ENCODE measurements at places on chromosomes 11 and 22.
A peak's percentile ranks its signal among the peaks of the same experiment; 100 is the strongest.

DNA sequence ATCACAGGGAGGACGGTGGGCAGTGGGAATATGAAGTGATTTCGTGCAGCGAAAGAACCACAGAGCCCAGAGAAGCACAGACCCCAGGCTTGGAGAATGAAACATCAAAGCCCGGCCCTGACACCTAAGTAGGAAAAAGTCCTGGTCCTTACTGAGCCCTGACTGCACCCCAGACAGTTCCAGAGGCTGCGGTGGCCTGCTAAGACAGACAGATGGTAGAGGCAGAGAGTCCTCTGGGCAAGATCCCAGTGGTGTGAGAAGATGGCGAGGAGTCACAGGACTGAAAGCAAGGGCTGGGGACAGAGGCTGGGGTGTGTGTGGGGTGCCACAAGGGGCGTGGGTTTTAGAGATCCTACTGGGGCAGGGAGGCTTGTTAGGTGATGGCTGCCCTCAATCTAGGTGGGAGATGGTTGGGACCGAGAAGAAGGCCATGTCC is 3.7 kb downstream of the CBX6 start:
- no peak for DNase-seq

DNA sequence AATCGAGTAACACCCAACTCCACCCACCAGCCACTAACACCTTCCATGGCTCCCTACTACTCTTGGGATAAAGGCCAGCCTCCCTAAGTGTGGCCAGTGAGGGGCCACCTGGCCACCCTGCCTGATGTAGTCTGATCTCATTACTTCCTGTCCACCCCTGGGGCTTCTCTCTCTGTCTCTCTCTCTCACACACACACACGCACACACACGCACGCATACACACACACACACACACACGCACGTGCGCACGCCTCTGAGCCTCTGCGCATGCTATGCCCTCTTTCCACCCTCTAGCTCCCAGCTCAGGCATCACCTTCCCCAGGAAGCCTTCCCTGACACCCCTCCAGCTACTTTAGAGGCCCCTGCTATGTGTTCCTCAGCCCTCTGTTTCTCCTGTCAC is 3.9 kb downstream of the MFNG start:
- no peak for DNase-seq

GRCh38 chr22:29016067-29016938 is 45.3 kb downstream of the C22orf31 start:
- no peak for DNase-seq

DNA sequence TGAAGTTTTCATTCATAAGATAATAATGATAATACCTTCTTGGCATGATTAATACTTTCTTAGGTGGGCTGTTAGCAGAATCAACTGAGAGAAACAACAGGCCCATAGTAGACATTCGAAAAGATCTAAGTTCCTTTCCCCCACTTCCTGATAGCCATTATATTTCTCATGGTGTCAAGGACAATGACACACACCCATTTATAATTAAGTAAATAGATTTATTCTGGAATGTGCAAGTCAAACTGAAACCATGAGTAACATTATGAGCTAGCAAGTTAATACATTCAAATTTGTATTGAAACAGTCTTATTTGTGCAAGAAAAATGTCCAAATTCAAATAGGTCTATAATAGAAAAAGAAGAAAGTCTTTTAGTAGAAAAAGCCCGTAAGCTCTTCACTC is 301.1 kb downstream of the GUCY1A2 start:
- DNase-seq, result no peak

DNA sequence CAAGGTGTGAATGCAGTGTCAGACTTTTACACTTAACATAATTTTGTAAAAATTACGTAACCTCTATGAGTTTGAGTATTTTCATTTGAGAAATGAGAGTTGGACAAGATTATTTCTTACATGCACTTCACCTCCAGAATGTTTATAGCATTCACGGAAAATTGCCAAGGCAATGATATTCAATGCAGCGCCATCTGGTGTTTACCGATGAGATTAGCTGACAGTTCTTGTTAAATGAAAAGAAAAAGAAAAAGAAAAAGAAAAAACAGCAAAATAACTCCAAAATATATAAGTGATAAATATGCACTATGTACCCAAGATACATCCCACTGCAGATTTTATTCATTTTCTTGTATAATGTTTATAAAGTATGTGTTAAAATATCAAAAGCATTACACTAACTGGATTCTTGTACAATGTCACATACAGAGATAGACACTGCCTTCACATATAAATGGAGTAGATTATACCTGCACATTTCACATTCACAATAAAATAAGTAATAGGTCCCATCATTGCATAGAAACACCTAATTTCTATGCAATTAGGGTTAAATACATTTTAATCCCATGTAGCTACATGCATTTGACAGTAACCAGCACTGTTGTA is 976.3 kb upstream of the FAT3 start:
- DNase-seq, result peak; percentile 4
